ENCODE measurements at places on chromosomes 1 and 21.

DNA sequence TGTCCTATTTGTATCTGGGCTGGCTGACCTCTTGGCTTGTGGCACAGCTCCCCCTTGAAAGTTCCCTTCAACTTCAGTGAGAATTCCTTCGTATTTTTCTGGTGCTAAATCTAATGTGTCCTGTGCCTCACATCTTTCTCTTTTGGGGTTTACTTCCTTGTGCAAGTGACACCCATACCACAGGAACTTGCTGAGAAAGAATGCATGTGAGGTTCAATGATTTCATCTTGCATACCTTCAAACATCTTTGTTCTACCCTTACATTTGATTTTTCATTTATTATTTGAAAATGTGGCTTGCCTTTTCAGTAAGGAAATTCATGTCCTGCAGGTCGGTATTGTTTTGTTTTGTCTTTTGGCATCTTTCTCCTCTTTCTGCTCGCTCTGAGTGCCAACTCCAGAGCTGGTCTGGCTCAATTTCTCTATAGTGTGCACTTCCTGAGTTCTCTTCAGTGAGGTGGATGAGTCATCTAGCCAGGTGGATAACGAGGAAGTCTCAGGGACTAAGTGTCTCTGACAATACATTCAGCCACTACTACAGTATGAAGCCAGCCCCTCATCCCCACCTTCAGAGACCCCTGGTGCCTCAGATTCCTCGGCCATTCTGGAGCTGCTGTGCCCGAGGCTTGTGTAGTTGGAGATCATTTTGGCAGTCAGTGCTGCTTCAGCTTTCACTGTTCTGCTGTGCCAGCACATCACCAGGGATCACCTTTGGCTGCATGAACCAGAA lies 59.5 kb downstream of the RIPK4 start:
- no peak for DNase-seq

DNA sequence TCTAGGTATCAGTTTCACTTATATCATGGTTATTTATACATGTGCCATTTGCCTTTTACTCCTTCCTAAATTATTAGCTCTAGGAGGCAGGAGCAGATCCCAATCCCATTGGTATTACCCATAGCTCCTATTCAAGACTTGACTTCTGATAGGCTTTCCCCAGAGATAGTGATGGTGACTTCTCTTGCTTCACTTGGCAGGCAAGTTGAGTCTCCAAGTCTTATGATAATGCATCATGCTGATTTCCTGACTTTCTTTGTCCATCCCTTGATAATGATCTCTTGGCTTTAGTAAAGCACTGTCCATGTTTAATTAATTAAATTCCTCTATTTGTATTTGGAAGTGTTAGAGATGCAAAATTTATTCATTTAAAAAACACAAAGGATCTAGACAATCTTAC lies 253.5 kb upstream of the ADAMTS5 start:
- DNase-seq: no peak

DNA sequence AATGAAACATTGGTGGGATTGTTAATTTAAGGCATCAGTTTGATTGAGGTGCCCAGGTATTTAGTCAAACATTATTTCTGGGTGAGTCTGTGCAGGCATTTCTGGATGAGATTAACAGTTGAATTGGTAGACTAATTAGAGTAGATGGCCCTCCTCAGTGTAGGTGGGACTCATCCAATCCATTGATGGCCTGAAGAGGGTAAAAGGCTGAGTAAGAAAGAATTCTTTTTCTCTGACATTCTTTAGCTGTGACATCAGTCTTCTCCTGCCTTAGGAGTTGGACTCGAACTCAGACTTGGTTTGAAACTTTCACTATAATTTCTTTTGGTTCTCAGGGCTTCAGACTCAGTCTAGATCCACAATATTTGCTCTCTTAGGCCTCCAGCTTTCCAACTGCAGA lies 59.6 kb upstream of the ADAMTS5 start:
- DNase-seq: no peak

- no peak for DNase-seq
Measured at GRCh38 chr1:206808615-206809014, 36.3 kb upstream of the IL10 start.

- no peak for DNase-seq
Measured at GRCh38 chr1:78797108-78797781, 147.6 kb downstream of the IFI44 start.

DNA sequence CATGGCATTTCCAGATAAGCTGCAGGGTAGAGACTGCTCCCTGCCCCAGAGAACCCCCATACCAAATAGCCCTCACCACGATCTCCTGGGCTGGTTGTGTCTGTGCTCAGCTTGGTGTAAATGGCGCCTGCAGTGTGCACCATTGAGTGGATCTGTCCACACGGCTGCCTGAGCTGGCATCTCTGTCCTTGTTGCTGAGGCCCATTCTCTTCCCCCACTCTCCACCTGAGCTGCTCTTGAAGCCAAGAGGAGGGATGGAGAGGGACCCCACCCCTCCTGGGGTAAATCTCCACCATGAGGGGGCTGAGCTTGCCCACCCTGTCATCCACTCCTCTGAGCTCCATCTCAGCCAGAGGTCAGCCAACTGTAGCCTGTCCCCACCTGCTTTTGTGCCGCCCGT lies 18.0 kb upstream of the ZNF678 start:
- DNase-seq: no peak

- no peak for DNase-seq
Measured at GRCh38 chr1:25484533-25484932, 53.8 kb downstream of the MACO1 start.

DNA sequence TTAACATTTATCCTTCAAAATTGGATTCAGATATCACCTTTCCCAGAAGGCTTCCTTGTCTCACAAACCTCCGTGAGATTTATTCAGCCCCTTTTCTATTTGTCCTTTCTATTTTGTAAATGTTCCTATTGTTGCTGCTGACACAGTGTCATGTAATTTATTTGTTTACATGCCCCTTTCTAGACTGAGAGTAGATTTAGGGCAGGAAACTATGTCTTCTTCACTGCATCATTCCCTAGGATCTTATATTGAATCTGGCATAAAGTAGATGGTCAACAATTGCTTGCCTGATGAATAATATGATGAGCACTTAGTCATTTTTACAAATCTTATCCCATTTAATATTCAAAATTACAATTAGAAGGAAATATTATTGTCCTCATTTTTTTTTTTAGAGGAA lies 8.1 kb upstream of the CNN3 start:
- no peak for DNase-seq

DNA sequence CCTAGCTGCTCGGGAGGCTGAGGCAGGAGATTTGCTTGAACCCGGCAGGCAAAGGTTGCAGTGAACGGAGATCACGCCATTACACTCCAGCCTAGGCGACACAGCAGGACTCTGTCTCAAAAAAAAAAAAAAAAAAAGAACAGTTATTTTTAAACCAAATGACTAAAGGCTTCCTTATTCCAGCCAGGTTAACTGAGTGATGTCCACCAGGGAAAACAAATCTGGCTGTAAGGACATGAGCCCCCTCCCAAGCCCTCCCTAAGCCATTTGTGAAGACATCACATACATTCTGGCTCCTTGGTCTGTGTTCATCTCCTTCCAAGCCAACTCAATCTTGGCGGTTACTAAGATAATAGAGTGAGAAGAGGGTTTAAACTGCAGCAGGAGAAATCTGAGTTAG lies 8.2 kb downstream of the TMCC2 start:
- no peak for DNase-seq

DNA sequence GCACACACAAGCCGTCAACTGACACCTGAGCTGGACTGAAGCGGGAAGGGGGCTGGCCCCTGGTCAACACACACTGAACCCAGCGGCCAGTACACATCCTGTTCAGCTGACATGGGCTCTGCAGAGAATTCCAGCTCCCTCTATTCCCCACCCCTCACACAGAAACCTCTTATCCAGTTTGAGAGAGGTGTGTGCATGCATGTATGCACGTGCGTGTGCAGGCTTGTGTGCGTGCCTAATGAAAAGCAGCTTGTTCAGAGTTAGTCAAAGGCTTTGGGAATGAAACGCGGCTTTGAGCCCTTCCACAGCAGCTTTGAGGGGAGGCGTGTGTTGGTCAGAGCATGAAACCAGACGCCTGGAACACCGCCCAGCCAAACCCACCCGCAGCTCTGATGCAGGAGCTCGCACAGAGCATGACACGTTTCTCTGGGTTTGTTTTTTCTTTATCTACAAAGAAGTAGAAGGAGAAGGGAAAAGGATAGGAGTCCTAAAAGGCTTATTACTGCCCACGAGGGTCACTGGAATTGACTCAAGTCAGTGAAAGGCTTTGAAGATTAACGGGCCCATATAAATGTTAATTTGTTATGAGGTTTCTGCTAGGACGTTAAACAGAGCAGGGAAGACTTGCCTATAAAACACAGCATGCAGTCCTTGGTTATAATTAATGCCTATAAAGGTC lies 184.2 kb downstream of the ETS2 start:
- DNase-seq: no peak

DNA sequence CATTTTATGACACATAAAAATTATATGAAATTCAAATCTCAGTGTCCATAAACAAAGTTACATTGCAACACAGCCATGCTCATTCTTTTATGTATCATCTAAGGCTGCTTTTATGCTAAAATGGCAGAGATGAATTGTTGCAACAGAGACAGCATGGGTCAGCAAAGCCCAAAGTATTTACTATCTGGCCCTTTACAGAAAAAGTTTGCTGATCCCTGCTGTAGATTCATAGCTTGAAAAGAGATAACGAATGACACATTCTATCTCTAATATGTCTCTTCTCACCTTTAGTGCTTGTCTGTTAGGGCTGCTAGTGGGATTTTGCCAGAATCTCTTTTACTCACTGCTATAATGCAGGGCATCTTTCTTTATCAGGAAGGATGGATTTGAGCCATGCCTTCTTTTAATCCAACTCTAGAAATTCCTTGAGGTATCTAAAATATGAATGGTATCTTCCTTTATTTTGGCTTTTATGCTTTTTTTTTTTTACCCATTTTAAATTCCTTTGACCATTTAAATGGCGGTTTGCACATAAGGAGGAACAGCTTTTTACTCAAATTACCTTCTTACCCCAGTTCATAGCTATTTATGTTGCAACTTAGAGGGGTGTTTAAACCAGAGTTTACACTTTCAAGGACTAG lies 598.2 kb downstream of the PLPP3 start:
- no peak for DNase-seq

DNA sequence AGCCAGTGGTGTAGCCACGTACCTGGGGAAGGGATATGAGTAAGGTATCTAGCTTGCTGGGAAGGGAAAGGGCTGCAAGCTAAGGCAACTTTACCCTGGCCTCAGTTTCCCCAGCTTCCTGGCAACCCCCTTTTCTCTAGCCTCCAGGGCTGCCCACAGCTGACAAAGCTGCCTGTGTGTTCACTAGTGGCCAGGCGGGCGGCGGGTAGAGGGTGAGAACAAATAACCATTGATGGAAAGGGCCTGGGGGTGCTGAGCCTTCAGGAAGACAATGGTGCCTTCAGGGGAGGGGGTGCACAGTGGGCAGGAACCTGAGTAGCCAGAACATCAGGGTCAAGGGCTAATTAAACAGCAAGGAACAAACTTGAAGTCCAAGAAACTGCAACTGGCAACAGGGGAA lies 6.1 kb downstream of the CERS2 start:
- no peak for DNase-seq

- DNase-seq: no peak
Measured at GRCh38 chr1:156993426-156994147, 52.0 kb downstream of the ARHGEF11 start.

- DNase-seq: no peak
Measured at GRCh38 chr1:244075247-244075722, 24.2 kb downstream of the ZBTB18 start.

GRCh38 chr1:203913073-203913521 lies 51.7 kb downstream of the SNRPE start:
- no peak for DNase-seq

DNA sequence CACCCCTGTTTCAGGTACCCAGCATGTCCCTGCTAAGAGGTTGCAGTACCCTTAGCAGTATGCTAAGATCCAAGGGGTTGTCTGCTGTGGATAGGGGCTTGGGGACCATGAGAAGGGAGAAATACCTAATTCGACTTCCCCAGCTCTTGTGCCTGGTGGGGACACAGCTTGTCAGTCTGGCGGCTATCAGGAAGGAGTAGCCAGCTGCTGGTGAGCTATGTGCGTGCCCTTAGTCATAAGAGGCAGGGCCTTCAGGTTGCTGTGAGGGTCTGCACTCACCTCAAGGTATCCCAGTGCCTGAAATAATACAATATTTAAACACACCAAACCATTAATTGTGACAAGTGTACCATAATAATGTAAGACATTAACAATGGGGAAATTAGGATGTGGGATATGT lies 205.1 kb upstream of the SGIP1 start:
- no peak for DNase-seq

DNA sequence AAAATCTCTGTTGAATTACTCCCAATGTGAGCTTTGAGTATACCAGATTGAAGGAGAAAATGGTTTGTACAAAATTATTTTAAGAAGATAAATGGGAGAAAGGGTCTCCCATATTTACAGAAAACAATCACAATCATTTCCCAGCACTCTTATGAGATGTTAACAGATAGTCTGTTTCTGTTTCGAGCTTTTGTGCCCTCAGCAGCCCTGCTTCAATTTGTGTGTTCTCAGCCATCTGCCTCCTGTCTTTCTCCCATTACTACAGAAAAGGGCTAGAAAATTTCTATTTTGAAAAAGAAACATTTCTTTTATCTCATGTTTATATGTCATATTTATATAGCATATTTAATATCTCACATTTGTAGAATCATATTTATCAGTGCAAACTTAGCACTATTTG lies 498.4 kb downstream of the TTLL7 start:
- DNase-seq: no peak

DNA sequence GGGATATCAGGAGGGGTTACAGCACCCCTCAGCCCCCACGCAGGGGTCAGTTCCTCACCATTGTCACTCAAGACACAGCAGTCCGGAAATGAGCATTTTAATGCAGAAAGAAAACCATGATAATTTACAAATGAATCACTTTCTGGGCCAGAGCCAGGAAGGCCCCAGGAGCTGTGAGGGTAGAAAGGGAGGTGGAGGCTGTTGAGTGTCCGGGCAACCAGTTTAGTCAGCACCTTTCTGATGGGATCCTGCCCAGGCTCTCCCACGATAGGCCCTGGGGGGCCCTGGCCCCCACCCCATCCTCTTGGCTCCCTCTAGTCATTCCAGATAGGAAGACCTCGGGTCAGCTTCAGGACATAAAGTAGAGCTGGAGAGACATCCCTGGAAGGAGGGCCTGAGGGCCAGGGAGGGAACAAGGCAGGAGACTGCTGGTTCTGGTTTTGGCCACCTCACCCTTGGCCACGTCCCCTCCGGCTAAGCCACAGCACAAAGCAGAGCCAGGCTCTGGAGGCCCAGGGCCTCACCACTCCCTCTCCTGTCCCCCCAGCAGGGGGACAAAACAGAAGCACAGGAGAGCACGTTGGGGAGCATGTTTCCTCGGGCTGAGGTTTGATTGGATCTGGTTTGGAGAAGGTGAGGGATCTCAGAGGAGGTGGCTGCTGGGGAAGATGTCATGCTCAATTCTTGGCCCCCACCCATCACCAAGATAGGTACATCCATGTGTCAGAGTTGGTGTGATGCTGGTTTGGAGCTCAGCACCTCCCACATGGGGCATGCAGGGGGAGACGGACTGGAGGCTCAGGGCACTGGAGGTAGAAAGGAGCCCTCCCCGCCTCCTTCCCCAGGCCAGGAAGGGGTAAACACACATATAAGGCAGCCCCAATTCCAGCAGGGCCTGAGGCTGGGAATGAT lies 20.6 kb downstream of the ETNK2 start:
- no peak for DNase-seq

GRCh38 chr21:15134701-15135470 lies 70.1 kb upstream of the NRIP1 start:
- DNase-seq: no peak

Measured in left renal cortex interstitium (tissue), 4 donors.